ENCODE measurements at places on chromosomes 16 and 17. TPM values are rescaled to one million over a fixed set of nuclear protein-coding genes. Genes with fewer than 3 reads are reported as not detected.

DNA sequence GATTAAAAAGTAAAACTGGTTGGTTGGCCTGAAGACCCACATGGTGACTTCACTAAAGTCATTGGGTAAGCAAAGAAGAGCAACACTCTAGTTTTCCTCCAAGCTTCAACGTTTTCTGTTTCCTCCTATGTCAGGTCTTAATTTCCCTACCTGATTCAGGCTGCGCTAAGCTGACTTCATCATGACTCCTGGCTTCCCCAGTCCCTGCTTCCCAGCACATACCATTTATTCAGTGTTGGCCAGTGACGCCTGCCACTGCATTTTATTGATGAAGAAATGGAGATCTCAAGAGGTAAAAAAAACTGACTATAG, 645.3 kb downstream of the WWOX start:
- no peak for DNase-seq

- DNase-seq = no peak
Measured at GRCh38 chr16:23784811-23785447, 30.1 kb downstream of the CHP2 start.

DNA sequence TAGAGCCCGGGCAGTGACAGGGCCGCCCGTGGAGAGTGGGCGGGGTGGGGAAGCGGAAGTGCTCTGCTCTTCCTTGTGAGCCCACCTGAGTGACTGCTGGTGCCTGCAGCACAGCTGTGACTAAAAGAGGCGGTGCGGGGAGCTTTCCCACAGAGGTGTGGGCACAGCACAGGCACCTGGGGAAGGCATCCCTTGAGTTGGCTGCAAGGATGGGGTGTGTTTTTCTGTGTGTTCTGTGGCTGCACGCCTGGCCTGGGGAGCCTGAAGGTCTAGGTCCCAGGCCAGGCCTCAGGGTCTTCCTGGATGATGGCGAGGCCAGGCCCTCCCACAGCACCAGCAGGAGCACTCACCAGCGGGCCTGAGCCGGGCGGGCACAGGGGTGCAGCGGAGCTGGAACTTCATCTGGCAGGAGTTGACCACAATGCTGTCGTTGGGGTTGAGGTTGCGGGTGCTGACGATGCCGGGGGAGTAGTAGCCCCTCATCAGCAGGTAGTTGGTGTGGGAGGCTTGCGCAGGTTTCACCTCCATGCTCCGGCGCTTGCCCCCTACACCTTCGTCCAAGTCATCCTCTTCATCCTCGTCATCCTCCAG, 67.1 kb downstream of the IL21R start:
- no peak for DNase-seq

DNA sequence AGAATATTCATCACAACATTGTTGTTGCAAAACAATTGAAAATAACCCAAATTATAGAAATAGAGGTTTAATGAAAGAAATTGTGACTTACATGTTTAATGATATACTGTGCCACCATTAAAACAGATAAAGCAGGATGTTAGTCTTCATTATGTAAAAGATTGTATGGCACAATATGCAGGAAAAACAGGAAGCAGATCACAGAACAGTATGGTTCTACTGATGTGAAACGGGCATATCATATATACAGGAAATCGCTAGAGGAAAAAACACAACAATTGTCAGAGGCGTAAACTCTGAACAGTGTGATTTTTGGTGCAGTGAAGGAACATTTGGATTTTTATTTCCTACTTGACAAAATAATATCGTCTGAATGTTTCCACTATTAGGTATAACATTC, 22.0 kb downstream of the OR3A1 start:
- DNase-seq = no peak

GRCh38 chr16:68479271-68479670, 31.0 kb upstream of the SMPD3 start:
- no peak for DNase-seq

DNA sequence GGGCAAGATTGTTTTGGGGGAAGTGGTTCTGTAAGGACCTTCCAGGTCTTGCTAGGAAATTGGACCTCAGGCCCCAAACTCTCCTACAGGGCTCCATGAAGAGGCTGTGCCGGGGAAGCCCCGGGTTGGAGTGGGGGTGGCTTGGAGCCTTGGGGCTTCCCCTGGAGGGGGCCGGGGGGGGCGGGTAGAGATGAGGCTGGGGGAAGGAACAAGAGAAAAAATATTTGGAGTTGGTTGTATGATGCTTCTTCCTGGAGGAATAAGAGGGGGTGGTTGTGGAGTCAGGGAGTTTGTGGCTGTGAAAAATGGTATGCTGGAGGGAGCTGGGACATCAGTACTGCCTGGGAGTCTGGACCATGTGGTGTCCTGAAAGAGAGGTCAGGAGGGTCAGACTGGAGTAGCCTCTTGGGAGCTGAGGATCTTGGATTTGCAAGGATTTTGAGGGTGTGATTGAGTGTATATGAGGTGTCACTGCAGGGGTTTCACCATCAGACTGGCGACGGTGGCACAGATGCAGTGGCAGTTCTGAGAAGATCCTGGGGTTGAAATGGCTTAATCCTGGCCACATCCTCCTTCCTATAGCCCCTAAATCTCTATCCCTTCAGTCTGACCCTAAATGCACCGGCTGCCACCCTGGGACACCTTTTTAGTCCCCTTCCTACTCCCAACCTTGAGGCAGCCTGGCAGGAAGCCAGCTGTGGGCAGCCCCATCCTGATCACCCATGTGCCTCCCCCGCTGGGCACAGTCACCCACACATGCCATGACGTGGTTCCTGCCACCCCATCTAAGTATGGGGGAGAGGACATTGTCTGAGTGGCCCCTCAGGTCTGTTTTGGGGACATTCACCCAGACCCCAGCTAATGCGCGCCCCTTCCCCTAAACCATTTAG, 10.9 kb downstream of the RARA start:
- peak; percentile 71 for DNase-seq

- no peak for DNase-seq
Measured at GRCh38 chr17:32383926-32384434, 34.0 kb downstream of the ZNF207 start.

DNA sequence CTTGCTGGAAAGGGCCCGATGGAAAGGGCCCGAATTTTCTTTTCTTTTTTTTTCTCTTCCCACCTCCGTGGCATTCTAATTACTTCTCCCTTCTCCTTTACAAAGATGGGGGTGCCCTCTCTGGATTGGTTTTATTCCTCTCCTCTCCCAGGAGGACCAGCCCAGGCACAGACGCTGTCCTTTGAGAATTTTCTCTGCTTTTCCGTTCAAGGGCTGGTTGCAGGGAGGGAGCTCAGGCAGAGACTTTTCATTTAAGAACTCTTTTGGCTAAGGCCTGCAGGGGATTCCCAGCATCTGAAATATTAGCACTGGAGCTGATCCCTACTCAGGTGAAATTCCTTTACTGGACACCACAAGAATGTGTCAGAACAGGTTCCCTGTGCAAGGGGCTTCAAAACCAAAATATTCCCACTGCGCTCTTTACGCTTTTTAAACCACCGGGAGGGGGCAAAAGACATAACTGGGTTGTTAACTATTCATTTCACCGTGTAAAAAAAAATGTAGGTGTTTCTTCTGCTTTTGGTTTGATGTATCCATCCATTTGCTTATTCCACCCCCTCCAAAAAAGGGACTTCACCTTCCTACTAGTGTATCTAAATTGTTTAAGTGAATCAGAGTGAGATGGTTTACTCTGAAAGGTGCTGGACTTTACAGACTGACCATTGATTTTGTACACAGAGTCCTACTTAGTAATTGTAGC, 1.4 kb downstream of the NFAT5 start:
- DNase-seq = peak; percentile 45

DNA sequence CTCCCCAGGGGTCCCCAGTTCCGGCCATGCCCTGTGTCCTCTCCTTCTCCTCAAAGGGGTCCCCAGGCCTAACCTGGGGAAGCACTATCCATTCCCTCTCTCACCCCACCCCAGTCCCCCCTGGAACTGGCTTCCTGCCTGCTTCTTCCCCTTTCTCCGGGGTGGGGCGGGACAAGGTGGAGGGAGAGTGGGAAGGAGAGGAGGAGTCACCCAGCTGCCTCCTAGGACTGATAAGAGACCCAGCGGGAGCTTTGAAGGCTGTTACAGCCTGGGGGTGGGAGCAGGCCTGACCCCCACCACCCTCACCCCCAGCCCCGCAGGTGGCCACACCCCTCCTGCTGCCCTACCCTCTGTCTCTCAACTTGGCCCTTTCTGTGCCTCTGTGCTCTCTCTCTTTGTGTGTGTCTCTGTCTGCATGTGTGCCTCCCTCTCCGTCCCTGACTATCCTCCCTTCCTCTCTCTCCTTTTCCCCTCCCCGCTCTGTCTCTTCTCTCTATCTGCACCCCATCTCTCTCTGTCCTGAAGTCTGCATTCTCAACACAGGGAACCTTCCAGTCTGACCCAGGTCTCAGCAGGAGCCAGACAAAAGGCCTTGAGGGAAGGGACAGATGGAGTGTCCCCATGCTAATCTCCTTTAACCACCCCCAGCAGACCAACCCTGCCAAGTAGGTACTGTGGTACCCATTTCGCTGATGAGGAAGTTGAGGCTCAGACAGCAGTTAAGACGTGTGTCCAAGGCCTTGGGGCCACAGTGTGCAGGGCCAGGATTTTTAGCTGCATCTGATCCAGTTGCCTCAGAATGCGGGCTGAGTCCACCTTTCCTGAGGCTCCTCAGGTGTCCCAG, 66.1 kb downstream of the RAB11FIP4 start:
- DNase-seq = no peak

GRCh38 chr16:15899538-15900100, 11.2 kb upstream of the CEP20 start:
- DNase-seq = peak; percentile 85

DNA sequence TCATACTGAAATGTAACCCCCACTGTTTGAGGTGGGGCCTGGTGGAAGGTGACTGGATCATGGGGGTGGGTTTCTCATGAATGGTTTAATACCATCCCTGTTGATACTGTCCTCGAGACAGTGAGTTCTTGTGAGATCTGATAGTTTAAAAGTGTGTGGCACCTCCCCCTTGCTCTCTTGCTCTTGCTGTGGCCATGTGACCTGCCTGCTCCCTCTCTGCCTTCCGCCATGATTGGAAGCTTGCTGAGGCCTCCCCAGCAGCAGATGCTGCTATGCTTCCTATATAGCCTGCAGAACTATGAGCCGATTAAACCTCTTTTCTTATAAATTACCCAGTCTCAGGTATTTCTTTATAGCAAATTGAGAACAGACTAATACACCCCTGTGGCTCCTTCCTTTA, 40.6 kb downstream of the STAT3 start:
- no peak for DNase-seq

DNA sequence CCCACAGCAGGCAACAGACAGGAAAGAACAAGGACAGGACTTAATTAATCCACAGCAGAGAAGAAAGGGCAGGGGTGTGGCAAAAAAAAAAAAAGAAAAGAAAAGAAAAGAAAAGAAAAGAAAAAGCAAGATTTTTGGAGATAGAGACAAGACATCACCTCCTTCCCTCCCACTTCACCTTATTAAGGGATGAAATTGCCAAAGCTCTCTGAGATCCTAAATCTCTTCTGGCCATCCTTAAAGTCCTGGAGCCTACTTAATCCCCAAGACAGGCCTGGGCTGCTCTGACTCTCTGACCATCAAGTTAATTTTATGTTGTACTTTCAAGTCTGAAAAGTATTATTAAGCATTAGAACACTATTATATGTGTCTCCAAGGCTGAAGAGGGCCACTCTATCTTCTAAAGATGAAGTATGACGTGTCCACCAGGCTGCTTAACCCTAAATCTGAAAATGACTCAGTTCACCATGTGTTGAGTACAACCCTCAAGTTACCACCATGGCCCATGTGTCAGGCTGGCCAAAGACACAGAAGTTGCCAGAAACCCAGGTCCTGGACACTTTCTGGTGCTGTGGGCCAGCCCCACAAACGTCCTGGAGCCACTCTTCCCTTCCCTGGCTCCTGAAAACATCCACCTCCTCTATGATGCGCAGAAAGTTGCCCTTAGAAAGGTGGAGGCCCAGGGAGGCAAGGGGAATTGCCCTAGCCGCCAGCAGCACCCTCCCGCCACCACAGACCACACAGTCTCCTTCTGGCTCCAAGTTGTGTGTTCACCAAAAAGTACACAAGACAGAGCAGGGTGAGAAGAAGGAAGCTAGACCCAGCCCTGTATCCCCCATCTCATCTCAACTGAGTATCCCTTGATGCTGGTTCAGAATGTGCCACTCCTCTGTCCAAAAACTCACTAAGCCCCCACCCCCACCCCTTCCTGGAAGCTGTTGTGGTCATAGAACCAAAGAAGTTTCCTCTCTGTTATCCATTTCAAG, 2.7 kb downstream of the SOCS1 start:
- DNase-seq = peak; percentile 85

DNA sequence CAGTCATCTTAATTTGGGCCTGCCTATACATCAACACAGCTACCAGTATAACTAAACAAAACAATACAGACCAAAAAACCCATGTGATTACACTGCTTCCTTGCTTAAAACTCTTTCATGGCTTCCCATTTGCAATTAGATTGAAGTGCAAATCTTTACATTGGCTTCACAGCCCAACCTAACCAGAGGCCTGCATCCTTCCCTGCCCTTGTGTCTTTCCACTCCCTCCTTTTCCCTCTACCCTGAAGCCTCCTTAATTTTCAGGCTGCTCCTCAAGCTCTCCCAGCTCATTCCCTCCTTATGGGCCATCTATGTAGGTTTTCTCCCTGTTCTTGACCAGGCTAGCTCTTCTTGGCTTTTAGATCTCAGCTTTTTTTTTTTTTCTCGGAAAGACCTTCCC, 147.8 kb downstream of the TOX3 start:
- DNase-seq = no peak

- DNase-seq = no peak
Measured at GRCh38 chr16:80081846-80082245, 458.9 kb upstream of the DYNLRB2 start.

GRCh38 chr16:88787579-88788314, 2.7 kb upstream of the PIEZO1 start:
- DNase-seq = no peak

- DNase-seq = no peak
Measured at GRCh38 chr17:42475121-42475520, 16.4 kb downstream of the ATP6V0A1 start.

DNA sequence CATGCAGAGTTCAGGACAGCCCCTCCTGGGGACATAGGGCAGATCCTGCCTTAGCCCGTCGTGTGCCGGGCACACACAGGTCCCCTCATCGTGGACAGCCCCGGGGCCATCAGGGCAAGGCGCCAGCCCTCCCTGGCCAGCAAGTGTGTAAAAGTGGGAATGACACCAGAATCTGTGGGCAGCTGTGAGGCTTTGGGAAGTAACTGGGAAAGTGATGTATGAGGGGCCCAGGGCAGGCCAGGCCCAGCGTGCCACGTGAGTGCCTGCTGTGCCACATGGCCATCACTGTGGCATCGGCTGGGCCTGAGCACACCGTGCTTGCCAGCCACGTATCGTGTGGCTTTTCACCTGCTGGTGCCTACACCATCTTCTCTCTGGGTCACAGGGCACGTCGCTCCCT, 26.6 kb downstream of the ACSF3 start:
- DNase-seq = no peak

- no peak for DNase-seq
Measured at GRCh38 chr17:3911271-3912053, 4.8 kb downstream of the P2RX1 start.

- no peak for DNase-seq
Measured at GRCh38 chr17:72600934-72601333, 480.1 kb downstream of the SOX9 start.

GRCh38 chr16:66324815-66325515, 41.5 kb upstream of the CDH5 start:
- DNase-seq = no peak

The MFSD6L gene
- 0.12 TPM for total RNA-seq

The FAM20A gene
- not detected for total RNA-seq

The TP53TG3F gene
- not detected for total RNA-seq

The CNTNAP4 gene
- not detected for total RNA-seq

The TMEM238L gene
- not detected for total RNA-seq

The SPATA22 gene
- total RNA-seq = not detected

The NACA2 gene
- not detected for total RNA-seq

The RASD1 gene
- 2.5 TPM for total RNA-seq

The FSCN2 gene
- total RNA-seq = 0.56 TPM

The CACNA1H gene
- total RNA-seq = 0.37 TPM

Data from activated CD8-positive, alpha-beta memory T cell treated with anti-CD3 and anti-CD28 coated beads, Interleukin-2, amount 10 ng/mL, durations not matched to agents 7 days and 5 days (primary cell).